ENCODE measurements at places on chromosomes 13 and 19.
A peak's percentile ranks its signal among the peaks of the same experiment; 100 is the strongest.

DNA sequence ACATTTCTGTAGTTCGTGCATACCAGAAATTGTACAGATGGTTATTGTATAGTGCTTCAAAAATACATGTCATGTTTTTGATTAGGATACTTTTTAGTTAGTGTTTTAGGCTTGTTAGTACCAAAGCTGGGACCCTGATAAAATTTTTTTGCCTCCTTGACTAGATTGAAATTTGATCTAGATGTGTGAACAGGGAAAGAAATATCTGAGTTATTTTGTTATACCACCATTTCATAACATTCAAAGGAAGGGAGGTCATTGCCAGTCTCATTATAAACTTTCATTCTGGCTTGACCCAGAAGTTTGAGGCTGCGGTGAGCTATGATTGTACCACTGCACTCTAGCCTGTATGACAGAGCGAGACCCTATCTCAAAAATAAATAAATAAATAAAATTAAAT is 9.0 kb downstream of the LMO7 start:
- DNase-seq: no peak

GRCh38 chr13:50801087-50801931 is 42.2 kb downstream of the DLEU7 start:
- DNase-seq: peak; percentile 83

DNA sequence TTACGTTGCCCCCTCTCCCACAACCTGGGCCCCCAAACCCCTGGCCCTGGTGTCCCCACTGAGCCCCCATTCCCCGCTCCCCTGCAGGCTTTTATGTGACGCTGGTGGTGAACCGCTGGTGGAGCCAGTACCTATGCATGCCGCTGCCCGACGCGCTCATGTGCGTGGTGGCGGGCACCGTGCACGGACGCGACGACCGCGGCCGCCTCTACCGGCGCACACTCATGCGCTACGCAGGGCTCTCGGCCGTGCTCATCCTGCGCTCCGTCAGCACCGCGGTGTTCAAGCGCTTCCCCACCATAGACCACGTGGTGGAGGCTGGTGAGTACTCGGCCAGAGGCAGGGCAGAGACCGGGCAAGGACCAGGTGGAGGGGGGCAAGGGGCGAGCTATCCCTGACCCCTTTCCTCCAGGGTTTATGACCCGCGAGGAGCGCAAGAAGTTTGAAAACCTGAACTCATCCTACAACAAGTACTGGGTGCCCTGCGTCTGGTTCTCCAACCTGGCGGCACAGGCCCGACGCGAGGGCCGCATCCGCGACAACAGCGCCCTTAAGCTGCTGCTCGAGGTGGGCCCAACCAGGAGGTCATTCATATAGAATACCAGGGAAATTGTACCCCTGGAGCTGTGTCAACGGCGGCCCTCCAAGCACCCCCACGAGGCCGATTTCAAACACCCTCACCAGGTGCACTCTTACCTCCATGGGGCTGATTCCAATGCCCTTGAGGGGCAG is 3.0 kb downstream of the BEST2 start:
- DNase-seq: no peak

DNA sequence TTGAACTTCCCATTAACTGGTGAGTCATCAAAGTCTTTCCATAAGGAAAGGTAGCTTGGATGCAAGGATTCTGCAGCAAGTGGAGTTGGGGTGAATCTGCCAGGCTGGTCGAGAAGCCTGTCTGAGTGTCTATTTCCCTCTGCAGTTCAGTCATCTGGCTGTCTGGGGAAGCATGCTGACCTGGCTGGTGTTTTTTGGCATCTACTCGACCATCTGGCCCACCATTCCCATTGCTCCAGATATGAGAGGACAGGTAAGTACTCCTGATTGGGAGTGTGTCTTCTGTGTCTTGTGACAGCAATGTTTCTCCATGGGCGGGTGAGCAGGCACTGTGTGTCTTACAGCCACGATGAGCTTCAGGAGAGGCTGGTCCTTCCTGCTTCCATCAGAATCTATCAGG is 189.7 kb downstream of the SHISA2 start:
- no peak for DNase-seq

- DNase-seq: no peak
These were observed 66.5 kb downstream of the NDFIP2 start for GRCh38 chr13:79547211-79548195.

- peak; percentile 38 for DNase-seq
These were observed 22.5 kb downstream of the LGALS16 start for GRCh38 chr19:39677961-39678889.

- no peak for DNase-seq
These were observed 31.2 kb upstream of the SLC10A2 start for GRCh38 chr13:103097366-103097928.

DNA sequence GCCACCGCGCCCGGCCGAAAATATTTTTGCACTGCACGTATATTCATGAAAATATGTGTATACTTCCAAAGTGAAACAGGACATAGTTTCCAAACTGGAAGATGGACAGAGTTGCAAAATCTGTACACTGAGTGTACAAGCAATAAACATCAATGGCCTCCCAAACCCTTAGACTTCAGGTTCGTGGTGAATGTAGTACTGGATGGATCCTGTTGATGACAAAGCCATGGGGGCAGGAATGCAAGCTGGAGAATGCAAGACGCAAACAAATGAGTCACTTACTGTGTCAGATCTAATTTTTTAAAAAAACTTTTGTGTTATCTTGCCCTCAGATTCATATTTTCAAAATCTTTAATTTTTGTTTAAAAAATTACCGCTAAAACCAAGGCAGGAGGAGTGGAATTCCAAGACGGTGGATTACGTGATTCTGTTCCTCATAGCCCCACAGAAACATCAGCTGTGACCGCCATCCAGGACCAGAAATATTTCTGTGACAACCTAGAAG is 12.7 kb upstream of the LILRA2 start:
- DNase-seq: no peak

- DNase-seq: no peak
These were observed 5.8 kb upstream of the ONECUT3 start for GRCh38 chr19:1747285-1748114.

DNA sequence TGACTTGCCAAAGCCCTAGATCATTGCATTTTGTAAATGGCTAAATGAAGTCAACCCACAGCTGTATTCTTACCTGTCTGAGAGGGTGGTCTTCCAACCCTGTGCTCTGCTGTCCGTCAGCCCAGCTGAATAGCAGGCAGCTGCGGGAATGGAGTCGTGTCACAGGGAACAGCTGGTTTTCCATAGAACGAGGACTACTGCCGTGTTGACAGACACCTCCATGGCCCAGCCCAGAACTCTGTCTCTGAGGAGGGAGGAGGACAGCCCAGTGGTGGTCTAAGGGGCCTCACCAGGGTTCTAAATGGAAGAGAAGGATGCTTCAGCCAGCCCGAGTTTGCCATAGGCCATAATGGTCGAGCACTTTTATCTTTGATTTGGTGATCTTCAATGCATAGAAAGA is 110.7 kb downstream of the SLC7A1 start:
- DNase-seq: no peak

- DNase-seq: no peak
These were observed 726 bp upstream of the TGFB1 start for GRCh38 chr19:41354343-41354953.

DNA sequence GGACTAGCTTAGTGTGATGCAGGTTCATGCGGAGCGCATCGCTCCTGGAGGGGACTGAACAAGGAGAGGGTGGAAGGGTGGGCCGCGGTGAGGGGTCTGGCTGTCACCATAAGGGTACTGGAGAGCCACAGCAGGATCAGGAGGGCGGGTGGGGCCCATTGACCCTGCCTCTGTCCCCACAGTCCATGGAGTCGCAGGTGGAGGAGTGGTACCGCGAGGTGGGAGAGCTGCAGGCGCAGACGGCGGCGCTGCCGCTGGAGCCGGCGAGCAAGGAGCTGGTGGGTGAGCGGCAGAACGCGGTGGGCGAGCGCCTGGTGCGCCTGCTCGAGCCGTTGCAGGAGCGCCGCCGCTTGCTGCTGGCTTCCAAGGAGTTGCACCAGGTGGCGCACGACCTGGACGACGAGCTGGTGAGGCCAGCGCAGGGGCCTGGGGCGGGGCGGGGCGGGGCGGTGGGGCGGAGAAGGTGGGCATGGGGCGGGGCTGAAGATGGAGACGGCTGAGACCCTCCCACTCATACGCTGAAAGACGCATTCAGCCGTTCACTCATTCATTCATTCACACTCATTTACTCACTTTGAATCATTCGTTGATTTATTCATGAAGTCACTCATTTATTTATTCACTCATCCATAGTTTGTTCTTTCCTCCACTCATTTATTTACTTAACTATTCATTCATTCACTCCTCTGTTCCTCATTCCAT is 27.5 kb upstream of the SHKBP1 start:
- DNase-seq: peak; percentile 53

GRCh38 chr19:31546205-31546960 is 197.1 kb upstream of the TSHZ3 start:
- no peak for DNase-seq

GRCh38 chr13:41751277-41751676 is 209.6 kb downstream of the VWA8 start:
- no peak for DNase-seq

DNA sequence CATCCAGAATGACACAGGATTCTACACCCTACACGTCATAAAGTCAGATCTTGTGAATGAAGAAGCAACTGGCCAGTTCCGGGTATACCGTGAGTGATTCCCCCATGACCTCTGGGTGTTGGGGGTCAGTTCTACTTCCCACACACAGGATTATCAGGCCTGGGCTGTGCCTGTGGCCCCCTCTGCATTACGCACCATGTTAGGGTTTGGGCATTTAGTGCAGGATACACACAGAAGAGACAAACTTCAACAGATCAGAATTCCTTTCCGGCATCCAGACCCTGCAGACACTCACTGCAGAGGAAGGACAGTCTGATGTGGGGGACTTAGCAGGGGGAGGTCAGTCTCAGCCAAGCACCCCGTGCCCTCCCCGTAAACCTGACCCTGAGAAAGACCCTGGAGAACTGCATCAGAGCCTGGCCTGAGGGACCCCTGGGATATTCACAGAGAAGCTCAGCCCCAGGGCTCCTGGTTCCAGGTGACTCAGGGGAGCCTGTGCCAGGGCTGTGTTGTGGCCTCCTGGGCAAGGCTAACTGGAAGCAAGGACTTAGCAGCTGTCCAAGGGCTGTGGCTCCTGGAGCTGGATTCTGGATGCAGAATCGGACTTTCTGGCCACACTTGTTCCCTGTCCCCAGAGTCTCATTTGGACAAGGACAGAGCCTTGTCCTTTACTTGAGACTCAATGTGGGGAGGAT is 1.7 kb downstream of the CEACAM5 start:
- DNase-seq: no peak

DNA sequence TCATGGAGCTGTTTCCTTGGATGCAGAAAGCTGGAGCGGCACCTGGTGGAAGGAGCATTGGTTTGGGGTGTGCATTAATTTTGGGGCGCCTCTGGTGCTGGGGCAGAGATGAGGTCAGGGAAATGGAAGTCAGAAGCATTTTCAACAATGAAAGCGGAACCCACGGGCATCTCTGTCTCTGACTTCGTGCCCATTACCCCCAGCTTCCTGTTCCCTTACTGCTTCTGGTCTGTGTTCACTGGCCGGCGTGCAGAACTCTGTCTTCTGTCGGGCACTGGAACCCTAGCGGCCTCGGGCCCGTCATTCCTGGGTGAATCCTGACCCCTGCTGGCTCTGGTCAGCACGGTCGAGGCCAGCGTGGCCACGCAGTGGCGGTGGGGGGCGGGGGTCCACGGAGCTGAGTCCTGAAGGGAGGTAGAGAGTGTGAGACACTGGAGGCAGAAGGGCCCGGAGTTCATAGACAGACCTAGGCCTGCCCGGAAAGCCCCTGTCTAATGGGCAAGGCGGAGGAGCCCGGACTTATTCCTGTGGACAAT is 7.9 kb upstream of the LINGO3 start:
- peak; percentile 87 for DNase-seq

DNA sequence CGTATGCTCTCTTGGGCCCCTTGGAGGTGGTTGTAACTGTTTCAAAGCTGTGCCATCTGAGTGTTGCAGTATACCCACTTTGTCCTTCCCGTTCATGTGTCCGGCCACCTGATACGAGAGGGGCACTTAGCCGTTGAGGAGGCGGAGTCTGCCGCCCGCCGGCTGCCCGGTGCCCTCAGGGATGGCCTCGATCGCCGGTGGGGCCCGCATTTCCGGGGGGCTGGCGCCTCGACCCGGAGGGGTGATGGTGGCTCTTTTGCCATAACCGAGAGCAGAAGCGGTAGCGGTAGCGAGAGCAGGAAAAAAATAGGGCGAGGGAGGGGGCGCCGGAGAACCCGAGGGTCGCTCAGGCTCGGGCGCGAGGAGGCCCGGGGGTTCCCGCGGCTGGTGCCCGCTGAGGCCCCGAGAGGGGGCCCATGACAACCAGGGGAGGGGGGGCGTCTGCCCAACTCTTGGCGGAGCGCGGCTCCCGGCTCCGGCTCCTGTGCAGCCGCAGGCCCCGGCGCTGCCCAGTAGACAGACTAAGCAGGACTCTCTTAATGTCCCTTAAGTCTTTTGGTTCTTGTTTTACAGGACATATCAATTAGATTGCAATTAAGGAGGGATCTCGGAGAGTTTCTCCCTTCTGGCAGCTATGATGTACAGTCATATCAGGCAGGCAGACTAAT is 342.7 kb upstream of the SGCG start:
- DNase-seq: no peak

DNA sequence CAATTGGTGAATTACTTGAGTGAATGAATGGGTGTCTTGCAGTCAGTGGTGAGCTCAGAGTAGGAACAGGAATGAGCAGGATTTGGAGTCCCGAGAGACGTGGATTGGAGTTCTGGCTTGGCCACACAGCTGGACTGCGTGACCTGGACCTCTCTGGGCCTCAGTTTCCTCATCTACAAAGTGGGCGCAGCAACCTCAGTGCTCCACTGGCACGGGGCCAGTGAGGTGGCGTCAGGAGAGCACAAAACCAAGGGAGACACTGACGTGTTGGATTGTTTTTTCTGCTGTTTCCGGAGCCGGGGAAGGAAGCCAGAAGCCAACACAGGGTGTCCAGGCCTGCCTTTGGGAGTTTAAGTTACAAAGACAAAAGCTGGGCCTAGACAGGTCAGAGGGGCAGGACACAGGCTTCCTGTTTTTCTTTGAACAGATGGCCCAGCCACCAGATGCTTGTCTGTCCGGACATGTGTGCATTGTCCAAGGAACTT is 6.5 kb upstream of the DOCK6 start:
- no peak for DNase-seq

DNA sequence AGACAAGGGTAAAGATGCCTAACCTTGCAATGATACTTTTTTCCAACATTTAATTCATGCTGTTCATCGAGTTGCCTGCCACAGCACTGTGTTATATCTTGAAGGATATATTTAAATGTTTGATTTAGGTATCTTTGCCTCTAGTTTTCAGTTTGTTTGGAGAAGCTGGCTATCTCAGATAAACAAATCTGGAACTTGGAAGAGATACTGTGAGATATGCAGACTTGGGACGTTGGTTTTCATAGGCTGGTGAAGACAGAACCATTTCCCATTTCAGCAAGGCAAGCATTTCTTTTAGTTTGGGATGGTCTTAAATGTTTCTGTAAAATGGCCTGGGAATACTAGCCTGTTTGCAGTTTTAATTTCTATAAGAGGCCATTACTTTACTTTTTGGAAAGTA is 3.3 kb downstream of the RNASEH2B start:
- DNase-seq: no peak
